ENCODE measurements at places on chromosomes 16 and 17.

GRCh38 chr16:11058832-11059231 lies 114.5 kb downstream of the CLEC16A start:
- DNase-seq = no peak
- no peak overlapping the region for H3K27ac ChIP-seq
- H3K4me1 ChIP-seq = peaks cover 47% of the 10 kb centered on the region
- no peaks in the 10 kb centered on the region for H3K27me3 ChIP-seq

GRCh38 chr16:15597135-15597534 lies 45.8 kb downstream of the MARF1 start:
- no peak overlapping the region for H3K27ac ChIP-seq
- no peak overlapping the region for H3K4me3 ChIP-seq
- no peaks in the 10 kb centered on the region for H3K27me3 ChIP-seq
- DNase-seq = no peak
- H3K4me1 ChIP-seq = peaks cover 22% of the 10 kb centered on the region

- H3K4me3 ChIP-seq = no peak overlapping the region
- no peak overlapping the region for H3K27ac ChIP-seq
- no peaks in the 10 kb centered on the region for H3K27me3 ChIP-seq
- H3K36me3 ChIP-seq = no peaks in the 10 kb centered on the region
- DNase-seq = no peak
- H3K4me1 ChIP-seq = no peaks in the 10 kb centered on the region
Observed at GRCh38 chr16:58044266-58045019, 18.9 kb downstream of the MMP15 start.

DNA sequence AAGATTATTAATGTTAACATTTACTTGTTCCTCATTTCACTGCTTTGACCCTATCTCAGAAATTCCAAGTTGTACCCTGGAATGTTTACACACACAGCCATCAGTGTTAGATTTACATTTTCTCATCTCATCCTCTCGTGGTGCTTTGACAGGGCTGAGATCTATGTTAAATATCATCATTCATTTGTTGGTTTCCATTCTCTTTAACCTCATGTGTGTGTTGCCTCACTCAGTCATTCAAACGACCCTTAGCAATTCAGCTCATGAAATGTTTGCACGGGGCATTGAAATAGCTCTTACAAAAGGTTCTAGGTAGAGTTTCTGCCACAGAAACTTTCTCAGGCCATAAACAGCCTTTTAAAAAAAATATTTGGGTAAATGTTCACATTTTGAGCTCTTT lies 369.6 kb upstream of the MAF start:
- H3K36me3 ChIP-seq = no peaks in the 10 kb centered on the region
- no peak for DNase-seq
- no peak overlapping the region for H3K4me3 ChIP-seq
- H3K27ac ChIP-seq = no peak overlapping the region
- no peaks in the 10 kb centered on the region for H3K4me1 ChIP-seq

GRCh38 chr17:7294614-7295153 lies at the start of gene YBX2:
YBX2 (minus strand) TSS chr17:7294639; CDS start chr17:7294500, 139 bp downstream.
- peak; percentile 72 for DNase-seq
- peak within 1 kb of the TSS; percentile 85 for H3K27ac ChIP-seq
- peaks cover 26% of the 10 kb centered on the region for H3K4me1 ChIP-seq
- H3K4me3 ChIP-seq = peak within 1 kb of the TSS; percentile 73
- H3K27me3 ChIP-seq = peaks cover 40% of the 10 kb centered on the region
